ENCODE measurements at places on chromosomes 6 and 20.
A peak's percentile ranks its signal among the peaks of the same experiment; 100 is the strongest.

GRCh38 chr20:62829231-62830230, 12.7 kb downstream of the COL9A3 start:
- peak; percentile 45 for DNase-seq

DNA sequence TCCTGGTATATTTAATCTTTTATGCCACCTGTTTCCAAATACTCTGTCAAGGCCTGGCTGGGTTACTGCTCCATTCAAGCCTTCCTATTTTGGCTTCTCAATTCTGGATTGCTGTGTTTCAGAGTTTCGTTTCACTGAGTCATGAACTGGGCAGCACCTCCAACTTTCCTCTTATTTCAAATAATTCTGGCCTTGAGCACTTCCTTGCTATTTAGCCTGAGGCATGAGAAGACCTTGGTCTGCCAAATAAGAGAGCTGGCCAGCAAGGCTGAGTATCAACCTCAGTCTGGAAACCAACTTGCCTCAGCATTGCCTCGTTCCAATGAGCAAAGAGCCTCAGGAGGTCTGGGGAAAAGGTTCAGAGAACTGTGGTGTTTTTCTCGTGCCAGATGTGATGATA, 66.6 kb downstream of the TNFAIP3 start:
- peak; percentile 65 for DNase-seq

DNA sequence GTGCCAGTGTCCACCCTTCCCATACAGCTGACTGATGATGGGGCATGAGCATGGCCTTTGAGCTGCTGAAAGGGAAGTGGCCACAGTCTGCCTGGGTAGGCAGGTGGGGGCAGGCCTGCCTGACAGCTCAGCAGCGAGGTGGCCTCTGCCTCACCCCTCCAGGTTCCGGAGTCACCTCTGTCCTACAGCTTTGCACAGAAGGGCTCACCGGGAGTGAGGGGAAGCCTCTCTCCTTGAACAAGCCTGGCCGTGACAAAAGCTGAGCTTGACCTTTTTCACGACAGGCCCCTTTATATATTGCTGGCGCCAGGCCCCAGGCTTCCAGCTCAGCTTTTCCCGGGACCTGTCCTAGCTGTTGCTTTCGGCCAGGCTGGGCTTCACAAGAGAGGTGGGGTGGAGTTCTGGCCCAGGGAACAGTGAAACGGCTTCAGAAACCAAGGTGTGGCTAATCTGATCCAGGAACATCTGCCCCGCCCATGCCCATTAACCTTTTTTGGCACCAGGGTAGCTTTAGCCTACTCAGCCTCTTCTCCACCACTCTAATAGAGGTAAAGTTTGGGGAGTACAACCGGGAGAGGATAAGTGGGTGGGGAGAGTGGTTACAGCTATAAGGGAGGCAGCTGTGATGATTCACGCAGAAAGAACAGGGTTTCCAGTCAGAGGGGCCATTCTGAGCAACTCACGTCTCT, 42.9 kb downstream of the C6orf132 start:
- no peak for DNase-seq

DNA sequence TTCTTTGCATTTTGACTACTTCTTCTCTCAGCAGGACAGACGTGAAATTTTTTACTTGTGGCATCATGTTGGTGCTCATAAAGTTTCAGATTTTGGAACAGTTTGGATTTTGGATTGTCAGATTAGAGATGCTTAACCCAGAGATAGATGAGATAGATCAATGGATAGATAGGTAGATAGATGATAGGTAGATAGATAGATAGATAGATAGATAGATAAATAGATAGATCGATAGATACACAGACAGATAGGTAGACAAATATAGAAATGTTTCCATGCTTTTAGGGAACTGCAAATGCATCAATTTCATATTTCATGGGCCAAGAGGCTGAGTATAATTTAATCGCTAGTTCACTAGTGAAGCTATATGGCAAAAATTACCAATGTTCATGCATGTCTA, 981.5 kb upstream of the ADGRB3 start:
- DNase-seq: no peak

- no peak for DNase-seq
Observed at GRCh38 chr6:132964868-132965382, 150.6 kb downstream of the RPS12 start.

DNA sequence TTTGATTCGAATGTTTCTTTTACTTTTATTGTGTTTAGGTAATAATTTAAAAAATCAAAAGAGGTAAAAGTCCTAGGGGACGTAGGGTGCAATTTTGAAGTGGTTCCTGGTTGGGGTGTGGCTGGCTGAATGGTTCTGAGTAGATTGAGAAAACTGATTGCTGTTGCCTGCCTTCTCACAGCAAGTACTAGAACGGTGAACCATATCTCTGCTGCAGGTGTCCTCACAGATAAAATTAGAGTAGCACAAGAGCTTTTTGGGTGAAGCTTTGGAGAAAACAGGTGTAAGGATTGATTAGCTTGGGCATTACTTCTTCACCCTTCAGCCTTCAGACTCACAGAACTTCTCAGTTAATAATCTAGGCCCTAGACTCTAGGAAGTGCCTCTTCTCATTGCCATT, 19.8 kb upstream of the GJA10 start:
- DNase-seq: no peak

DNA sequence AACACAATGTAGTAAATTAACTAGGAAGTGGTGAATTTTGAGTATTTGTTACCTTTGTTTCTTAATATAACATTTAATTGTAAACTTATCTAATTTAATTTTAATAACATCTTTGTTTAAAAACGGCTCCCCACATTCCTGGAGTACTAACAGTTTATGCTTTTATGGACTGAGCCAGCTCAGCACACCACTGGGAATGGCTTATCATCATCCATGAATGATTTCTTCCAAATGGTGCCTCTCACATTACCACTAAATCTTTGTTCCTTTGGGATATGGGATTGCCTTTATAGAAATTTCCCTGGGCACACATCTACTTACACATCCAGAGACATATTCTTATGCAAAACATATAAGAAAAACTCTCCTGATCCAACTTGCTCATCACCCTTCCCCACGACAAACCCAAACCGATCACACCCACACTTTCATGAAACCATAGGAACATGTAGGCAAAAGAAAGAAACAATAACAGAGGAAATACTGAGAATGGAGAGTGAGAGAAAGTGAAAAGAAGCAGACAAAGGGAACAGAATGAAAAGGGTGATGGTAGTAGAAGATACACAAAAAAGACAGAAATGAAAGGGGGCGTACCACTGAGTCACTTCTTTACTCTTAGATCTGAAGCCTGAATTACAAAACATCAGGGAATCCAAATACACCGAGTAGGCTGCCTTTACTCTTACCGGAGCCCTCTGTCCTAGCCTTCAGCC, 58.5 kb upstream of the KCNK16 start:
- DNase-seq: no peak

DNA sequence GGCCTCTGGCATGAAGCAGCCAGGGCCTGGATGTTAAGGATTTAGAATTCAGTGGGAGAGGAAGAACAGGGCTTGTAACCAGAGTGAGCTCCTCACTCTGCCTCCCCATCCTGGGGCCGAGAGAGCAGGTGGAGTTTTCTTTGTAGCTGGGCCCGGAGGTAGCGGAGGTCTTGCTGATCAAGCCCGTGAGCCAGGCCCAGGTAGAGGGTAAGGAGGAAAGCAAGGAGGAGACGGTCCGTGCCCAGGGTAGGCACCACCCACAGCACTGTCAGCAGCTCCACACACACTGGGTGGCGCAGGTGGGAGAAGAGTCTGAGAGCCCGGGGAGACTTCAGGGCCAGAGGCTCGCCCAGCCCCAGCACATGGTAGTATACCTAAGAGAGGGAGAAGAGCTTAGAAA, 2.1 kb upstream of the PPP1R18 start:
- DNase-seq: no peak

DNA sequence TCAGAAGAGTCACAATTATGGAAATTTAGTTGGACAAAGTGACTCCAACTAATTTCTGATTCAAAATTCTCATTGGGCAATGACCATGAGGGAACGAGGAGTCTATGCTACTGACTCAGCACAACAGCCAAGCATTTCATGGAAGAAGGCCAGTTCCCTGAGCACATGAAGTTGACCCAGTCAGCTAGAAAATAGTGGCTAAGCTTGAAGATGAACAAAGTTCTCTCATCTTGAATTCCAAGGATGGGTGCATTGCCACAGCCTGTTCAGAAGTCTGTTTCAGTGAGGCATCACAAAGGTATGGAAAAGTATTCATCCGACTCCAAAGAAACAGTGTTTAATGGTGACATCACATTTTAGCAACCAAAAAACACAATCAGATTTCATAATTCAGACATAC, 676.9 kb downstream of the HACE1 start:
- DNase-seq: no peak

DNA sequence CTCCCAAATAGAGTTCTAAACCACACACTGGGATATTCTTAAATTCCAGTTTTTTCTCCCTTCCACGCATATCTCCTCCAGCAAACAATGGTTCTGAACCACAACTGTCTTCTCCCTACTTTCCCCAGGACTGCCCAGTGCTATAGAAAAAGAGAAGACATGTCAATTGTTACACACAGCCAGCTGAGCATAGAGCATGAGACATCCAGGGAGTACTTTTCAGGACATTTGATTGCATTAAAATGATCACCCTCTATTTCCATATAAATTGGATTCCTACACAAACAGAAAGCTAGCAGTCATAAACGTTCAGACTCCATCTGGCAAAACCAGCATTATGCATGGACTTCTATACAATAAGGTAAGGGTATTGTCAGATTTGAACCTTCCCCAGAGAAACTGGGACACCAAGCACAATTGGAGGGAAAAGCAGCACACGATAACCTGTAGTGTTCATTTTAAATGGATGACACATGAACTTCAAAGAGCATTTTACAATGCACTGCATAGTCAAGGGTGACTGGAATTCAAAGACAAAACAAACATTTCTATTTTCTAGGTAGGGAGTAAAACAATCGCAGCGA, 93.1 kb upstream of the HEY2 start:
- DNase-seq: no peak

- DNase-seq: no peak
Observed at GRCh38 chr6:151172751-151173150, 67.0 kb upstream of the AKAP12 start.

GRCh38 chr20:57688295-57688694, 21.5 kb downstream of the PMEPA1 start:
- DNase-seq: no peak

GRCh38 chr20:25592135-25592852, 7.0 kb upstream of the NINL start:
- DNase-seq: no peak

DNA sequence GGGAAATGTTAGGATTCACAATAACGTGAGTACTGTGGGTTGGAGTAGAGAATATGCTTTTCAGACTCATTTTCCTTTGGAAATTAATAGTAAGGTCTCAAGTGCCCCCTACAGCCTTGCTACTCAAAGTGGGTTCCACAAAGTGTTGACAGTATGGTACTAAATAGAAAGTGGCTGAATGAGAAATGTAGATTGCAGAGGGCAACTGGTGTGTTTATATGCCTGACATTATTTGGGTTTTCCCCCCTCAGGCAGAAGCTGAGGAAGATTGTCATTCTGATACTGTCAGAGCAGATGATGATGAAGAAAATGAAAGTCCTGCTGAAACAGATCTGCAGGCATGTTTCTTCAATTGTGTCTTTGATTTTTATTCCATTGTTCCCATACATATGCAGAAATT, 5.6 kb downstream of the FBXO9 start:
- DNase-seq: no peak

- no peak for DNase-seq
Observed at GRCh38 chr6:68993911-68994310, 358.8 kb downstream of the ADGRB3 start.

DNA sequence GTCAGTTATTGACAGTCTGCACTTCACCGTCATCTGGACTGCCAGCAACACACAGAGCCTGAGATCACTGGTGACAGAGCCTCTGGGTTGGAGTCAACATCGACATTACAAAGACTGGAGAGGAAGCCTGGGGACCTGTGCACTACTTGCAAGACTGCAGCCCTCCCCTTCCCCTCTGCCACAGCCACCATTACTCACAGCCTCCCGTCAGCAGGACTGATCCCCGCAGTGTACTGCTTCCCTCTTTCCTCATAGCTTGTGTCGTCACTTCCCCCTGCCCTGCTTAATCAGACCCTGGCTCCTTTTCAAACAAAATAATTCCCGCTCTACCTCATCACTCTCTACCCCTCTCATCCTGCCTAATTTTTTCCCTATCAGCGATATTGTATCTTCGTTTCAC, 235.5 kb upstream of the KCNQ5 start:
- DNase-seq: no peak

- DNase-seq: no peak
Observed at GRCh38 chr6:34182751-34183531, 37.1 kb upstream of the GRM4 start.

DNA sequence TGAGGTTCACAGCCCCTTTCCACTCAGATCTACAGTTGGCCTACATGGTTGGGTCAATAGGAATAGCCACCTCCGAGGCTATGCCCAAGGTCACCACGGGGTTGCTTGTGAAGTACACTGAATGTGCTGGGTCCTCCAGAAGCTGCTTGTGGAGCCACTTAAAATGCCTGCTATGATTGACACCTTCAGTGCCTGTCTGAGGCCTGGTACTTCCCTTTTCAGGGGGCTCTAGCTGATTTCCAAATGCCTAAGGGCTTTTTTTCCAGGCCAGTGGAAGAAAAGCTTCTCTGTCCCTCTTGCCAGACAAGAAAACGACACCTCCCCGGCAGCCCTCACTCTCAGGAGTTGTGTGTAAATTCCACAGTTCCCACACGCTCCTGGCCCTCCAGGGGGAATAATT, 6.3 kb upstream of the NXT1 start:
- DNase-seq: no peak

DNA sequence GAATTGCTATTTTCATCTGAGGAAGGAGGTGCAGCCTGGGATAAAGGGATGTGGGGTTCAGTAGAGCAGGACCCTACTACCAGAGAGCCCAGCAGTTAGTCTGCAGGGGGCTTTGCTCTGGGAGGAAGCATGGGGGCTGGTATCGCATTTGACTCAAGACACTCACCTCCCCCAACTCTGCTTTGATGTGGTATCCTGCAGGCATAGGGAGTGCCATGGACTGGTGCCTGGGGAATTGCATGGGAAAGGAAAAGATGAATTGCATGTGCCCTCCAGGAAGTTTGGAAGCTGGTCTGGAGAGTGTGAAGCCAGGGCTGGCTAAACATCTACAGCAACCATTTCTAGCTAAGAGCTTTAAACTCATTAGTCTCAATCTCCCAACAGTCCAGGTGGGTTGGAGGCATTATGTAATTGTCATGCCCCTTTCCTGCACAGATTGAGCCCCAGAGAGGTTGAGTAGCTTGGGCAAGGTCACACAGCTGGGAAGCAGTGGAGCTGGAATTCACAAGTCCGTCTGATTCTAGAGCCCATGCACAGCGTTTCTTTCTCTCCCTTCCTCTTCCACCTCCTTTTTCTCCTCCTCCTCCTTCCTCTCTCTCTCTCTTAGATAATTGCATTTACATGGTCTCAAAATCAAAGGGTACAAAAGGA, 26.2 kb upstream of the PNPLA1 start:
- no peak for DNase-seq

GRCh38 chr20:36465109-36466080, 75.9 kb upstream of the MYL9 start:
- DNase-seq: no peak

DNA sequence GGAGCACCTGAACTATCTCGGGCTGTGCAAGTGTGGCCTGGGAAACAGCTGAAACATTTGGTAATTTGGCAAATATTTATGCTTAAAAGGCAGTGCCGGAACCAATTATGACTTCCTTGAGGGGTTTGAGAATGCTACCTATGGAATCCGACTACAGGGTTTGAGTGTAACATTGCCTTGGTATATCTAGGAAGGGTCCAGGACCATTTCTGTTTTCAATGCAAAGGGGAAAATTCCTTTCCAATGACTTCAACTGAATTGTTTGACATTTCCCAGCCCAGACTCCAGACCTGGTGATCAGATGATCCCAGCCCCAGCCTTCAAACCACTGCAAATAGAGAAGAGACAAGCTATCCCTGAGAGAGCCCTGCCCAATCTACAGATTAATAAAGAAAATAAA, 4.6 kb upstream of the PPP1R3G start:
- no peak for DNase-seq

Data from right forelimb (tissue), 1 donor.